Stomach (tissue), 19 donors: ENCODE measurements at places on chromosomes 6 and 20.
A peak's percentile ranks its signal among the peaks of the same experiment; 100 is the strongest.

- DNase-seq: no peak
These were observed 3.4 kb downstream of the CLPSL1 start for GRCh38 chr6:35784200-35784599.

GRCh38 chr6:17886891-17887290 is 100.5 kb downstream of the KIF13A start:
- DNase-seq: no peak

DNA sequence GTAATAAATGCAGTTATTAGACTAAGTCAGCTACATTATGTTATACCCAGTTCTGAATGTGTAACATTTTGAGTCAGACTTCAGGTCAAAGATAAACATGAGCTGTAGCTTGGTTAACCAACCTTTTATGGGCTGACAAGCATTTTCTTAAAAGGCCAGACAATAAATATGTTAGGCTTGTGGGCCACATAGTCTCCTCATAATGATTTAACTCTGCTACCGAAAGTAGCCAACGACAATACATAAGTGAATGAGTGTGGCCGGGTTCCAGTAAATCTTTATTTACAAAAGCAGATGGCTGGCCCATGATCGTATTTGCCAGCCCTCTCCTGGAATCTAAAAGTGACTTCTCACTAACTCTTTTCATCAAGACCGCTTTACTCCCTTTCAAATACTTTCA is 49.9 kb downstream of the ATG5 start:
- DNase-seq: peak; percentile 4

DNA sequence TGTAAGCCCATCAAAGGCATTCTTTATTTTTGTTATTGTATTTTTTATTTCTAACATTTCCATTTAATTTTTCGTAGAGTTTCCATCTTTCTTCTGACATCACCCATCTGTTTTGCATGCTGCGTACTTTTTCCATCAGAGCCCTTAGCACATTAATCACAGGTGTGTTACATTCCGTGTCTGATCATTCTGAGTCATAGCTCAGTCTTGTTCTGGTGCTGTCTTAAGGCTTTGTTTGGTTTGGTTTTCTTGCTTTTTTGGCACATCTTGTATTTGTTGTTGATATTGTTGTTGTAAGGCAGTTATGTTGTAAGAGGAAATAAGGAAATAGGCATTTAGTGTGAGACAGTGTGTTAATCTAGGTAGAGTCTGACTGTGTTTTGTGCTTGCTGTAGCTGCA is 214.6 kb upstream of the CDH4 start:
- DNase-seq: no peak

DNA sequence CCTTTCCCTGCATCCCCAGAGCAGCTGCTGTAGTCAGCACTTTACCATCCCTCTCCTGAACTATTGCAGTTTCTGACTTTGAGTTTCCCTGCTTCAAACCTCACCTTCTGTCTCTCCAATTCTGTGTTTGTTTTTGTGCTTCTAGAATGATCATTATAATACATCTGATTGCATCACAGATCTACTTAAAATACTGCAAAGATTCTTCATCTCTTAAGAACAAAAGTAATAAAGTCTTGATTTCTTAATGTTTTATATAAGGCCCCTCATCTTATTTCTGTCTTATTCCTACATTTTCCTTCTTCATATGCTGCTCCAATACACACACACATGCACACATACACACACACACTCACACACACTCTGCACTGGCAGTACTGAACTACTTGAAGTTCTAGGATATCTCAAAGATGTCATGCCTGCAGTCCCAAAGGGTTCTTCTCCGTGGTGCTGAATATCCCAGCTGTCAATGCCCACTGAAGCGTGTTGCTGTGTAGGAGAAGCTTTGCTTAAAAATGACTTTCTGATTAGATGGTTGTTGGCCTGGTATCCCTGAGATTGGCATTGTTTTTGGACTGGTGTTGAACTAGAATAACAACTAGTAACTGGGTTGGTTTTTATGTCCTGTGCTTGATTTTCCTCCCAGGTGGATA is 97.2 kb downstream of the MAP3K4 start:
- no peak for DNase-seq

DNA sequence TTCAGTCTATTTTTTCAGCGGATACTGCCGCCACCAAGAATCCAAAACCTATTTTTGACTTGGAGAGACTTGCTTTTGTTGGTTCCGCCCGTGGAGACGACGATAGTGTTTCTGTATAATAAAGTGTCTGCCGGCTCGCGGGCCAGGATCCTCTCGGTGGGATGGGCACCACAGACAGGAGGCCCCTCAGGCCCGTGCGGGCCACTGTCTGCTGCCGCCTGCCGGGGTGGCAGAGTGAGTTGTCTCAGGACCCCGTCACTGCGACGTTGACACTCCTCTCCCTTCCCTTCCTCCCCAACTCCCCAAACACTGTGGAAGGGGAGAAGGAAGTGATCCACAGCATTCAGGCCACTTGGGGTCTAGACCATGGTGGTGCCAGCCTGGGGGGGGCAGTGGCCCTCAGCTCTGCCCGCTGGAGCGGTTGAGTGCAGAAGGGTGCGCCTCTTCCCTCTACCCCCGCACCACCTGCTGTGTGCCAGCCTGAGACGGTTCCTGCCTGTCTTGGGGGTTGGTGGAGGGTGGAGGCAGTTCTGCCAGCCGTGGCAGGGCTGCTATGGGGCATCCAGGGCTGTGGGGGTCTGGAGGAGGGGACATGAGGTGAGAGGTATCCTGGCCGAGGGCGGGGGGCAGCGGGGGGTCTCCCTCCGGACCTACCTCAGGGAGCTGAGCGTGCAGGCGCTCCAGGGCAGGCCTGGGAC is 17.5 kb downstream of the RBM38 start:
- DNase-seq: no peak

- DNase-seq: no peak
These were observed 131.6 kb downstream of the HFE start for GRCh38 chr6:26218824-26219223.

- DNase-seq: no peak
These were observed 29.2 kb downstream of the ERMARD start for GRCh38 chr6:169780571-169781091.

DNA sequence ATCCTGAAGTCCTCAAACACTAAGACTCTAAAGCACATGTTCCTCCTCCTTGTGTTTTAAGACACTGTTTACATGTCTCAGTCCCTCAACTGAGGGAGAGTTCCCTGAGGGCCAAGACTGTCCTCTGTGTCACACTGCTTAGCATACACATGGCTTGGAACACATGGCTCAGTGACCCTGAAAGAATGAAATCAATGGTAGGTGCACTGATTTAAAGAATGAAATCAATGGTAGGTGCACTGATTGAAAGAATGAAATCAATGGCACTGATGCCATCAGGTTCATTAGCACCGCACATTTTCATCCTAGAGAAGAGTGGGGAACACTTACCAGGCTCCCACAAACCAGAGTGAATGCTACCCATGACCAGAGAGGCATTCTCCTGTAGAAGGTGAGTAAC is 9.8 kb downstream of the TOMM34 start:
- DNase-seq: no peak

DNA sequence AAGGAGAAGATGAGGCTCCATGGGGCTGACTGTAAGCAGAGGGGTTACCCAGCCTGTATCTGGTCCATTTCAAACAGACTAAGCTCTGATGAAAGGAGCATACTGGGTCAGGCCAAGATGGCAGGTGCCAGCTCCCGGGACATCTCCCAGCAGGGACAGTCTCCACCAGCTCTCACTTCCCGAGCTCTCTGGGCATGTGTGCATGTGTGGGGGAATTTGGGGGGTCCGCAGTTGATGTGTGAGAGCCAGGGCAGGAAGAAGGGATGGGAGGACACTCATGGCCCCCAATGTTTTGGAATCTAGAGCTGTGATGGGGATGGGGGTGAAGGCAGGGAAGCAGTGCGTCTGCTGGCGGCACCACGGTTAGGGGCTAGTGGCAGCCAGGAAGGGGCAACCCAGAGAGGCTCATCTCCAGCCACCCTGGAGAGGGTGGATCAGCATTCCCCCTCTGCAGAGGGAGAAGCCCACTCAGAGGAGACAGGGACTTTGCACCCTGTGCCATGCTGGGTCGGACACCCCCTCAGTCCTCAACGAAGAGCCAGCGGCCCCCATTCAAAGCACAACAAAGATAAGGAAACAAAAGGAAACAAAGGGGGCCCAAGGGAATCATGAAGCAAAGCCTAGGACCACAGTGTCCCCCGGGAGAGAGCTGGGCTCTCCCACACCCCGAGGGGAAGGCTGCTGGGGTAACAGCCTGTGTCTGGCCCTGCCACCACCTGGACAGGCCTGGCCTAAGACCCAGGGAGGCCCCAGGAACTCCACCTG is 52.4 kb downstream of the DSTN start:
- peak; percentile 21 for DNase-seq

GRCh38 chr20:9110916-9111432 is 42.1 kb downstream of the PLCB4 start:
- no peak for DNase-seq

DNA sequence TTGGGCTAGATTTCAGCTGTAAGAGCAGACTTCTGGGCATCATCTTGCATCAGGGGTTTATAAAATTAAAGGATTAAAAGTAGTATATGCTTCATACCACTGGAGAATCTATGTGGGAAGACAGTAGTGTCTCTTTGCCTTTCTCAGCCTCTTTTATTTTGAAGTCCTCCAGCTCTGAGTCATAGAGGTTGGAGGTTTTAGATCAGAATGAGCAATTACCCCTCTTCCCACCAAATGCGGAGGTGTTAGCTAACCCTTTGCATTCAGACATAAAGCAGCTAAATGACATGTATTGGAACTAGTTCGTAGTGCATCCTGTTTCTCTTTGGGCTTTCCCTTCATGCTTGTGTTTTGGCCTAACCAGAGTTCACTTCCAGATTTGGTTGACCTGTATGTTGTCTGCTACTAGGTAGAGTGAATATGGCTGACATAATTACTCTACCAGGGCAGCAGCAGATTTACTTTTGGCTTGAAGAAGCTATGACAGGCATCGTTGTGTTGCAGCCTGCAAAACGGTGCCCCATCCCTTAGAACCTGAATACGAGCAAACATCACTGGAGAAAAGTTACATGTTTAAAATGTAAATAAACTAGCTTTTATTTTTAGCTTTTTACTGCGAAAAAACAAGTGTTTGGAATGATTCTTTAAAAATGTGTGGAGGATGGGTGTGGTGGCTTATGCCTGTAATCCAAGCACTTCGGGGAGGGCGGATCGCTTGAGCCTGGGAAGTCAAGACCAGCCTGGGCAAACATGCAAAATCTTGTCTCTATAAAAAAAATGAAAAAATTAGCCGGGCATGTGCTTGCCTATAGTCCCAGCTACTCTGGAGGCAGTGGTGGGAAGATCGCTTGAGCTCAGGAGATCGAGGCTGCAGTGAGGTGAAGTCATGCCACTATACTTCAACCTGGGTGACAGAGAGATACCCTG is 82.2 kb downstream of the MYO6 start:
- DNase-seq: no peak

- no peak for DNase-seq
These were observed 13.3 kb upstream of the PRIM2 start for GRCh38 chr6:57303931-57304681.

GRCh38 chr6:110422444-110422822 is 7.1 kb upstream of the DDO start:
- DNase-seq: no peak

- DNase-seq: no peak
These were observed 77.2 kb upstream of the ECI2 start for GRCh38 chr6:4212588-4212987.

DNA sequence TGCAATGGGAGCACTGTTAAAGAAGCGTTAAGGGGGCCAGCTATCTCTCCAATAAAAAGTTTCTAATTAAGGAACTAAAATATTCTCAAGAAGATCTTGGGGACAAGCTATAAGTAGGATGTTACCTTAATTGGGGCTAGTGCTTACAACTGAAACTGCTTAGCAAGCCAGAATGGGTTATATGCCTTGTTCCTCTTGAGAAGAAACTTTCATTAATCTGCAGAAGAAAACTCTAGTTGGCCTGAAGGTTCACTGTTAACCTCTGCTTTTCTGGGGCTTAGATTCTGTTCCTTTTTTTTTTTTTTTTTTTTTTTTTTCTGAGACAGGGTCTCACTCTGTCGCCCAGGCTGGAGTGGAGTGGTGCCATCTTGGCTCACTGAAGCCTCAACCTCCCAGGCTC is 82.2 kb downstream of the BACH2 start:
- DNase-seq: no peak

- DNase-seq: peak; percentile 80
These were observed 2.0 kb downstream of the CD24 start for GRCh38 chr6:106972500-106972899.

DNA sequence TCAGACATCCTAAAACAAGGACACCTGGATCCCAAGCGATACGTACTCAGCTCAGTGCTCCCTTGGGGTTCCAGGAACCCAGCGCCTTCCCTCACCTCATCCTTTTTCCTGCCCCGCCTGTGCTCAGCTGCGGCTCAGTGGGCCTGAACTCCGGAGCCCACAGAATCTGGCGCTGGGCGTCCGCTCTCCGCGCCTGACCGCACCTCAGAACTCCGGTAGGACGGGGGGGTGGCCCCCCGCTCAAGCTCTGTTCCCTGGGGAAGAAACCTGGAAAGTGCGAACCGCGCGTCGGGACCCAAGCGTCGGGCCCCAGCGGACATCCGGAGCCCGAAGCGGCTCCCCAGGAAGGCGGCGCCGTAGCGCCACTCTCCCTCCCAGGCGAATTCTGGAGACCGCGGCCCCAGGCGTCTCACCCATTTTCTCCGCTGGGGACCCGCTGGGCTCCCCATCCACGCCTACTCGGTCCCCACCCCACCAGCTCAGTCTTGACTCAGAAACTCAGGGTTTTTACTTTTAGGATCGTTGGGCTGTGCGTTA is 336 bp upstream of the LY6G5C start:
- peak; percentile 75 for DNase-seq

DNA sequence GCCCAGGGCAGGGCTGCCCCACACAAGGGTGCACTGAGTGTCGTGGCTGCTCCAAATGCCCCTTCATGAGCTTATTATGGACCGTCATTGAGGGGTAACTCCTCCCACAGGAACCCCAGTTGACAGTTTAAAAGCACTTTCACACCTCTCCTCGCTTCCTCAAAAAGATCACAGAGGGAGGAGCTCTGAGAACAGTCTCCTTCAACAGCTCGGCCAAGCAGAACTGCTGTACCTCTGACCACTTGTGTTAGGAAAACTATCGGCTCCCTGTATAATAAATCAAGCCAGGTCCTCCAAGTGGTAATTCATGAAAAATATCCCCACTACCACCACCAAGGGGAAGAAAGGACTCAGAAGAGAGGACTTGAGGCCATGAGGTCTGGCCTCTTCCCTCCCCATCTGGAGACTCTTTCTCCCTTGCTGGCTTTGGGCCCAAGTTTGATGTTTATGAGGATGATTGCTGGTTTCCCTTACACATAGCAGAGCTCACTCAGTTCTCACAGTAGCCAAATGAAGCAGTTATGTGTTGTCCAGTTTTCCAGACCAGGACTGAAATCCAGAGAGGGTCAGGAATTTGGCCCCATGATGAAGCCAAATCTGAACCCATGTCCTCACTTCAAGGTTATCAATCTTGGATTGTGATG is 8.7 kb downstream of the SNX21 start:
- no peak for DNase-seq

GRCh38 chr6:18990059-18990978 is 603.2 kb downstream of the RNF144B start:
- DNase-seq: peak; percentile 79
